ENCODE measurements at places on chromosomes 7 and 10. TPM values are rescaled to one million over a fixed set of nuclear protein-coding genes. Genes with fewer than 3 reads are reported as not detected.

GRCh38 chr10:69459893-69460575 lies 8.8 kb downstream of the TSPAN15 start:
- DNase-seq = no peak

The NRG3 gene
- 0.08 TPM for polyA plus RNA-seq

- DNase-seq = no peak
These were observed 1694.7 kb upstream of the LRRTM3 start for GRCh38 chr10:65231148-65231547.

DNA sequence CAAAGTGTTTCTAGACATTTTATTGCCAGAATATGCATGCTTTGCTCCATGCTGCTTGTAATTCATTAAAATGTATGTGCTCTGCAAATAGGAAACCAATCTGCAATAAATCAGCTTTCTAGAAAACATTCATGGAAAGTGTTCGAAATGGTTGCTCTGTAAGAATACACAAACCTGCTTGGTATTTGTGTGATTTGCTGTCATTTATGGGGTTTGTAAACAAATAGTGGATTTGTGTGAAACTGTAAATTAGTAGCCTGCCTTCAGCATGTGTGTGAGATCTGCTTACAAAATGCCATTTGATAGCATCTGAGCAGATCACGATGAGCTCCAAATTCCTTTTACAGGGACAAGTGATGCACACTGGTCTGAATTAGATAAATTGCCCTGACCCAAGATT lies 219.0 kb upstream of the CSTF2T start:
- DNase-seq = no peak

Measured in urinary bladder (tissue), 4 donors.